ENCODE measurements at places on chromosomes 6 and 20.

- DNase-seq: no peak
Measured at GRCh38 chr6:125792680-125793079, 1.9 kb downstream of the NCOA7 start.

DNA sequence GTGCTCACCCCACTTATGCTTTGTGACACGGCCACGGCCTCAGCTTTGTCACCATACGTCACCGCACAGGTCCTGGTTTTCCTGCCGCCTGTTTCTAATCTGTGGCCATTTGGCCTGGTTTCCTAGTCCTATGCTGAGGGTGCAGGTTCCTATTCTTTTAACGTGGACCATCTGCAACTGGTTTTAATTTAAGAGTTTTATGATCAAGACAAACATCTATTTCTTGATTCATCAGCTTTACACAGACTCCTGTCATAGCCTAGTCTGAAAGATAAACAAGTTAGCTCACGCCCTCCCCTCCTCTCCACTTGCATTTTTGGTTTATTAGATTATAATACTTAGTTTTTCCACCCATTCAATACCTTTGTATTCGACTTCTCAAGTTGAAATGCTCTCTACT, 97.5 kb upstream of the RPS6KA2 start:
- no peak for DNase-seq

GRCh38 chr6:160069050-160069454, 52.6 kb upstream of the SLC22A1 start:
- no peak for DNase-seq

- no peak for DNase-seq
Measured at GRCh38 chr6:168159506-168159905, 80.5 kb upstream of the FRMD1 start.

DNA sequence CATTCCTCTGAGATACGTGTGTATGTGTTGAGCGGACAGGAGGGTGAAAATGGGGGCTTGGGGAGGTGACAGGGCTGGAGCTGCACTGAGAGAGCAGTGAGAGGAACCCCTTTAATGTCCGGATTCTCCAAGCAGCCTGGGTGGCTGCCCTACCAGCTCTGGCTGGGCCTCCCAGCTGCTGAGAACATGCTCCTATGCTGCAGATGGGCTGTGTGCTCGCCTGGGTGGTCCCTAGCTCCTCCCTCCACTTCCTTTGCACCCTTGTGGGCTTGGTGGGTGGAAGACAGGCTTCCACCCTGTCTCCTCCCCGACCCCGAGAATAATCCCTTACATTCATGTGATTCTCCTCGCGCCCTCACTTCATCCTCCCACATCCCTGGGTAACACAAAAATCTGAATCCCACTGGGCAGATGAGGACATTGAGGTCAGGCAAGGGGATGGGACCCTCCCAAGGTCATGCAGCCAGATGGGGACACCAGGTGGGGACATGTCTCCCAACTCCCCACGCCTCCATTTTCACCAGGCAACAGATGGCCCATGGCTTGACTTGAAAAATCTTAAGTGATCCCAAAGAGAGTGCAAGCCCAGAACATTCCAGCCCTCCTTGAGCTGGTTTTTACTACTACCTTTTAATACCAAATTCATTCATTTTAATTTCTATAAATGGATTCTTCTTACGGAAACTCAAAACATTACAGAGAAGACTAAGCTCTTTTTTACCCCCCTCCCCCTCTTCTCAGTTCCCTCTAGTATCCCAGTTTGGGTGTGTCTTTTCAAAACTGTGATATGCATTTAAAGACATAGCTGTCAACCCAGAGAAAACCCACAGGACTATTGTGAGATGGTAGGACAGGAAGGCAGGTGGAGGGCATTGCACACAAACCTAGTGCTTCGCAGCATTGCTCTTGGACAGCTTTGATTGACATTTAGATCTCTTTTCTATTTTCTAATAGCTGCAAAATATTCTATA, 5.0 kb upstream of the PDRG1 start:
- no peak for DNase-seq

DNA sequence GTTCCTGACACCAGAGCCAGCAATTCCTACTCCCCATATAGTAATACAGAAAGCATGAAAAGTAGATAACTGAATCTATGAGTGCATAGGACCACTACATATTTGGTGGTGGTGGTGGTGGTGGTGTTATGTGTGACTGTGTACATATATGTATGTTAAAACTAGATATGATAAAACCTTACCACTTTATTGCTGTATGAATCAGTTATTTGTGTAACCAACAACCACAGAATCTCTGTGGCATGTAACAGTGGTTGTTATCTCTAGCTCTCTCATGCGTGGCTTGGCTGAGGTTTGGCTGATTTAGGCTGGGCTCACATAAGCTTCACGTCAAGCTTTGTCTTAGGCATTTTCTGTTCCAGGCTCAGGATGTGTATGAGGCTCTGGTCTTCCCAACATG, 55.7 kb downstream of the PLCB1 start:
- DNase-seq: no peak

GRCh38 chr20:42432496-42433334, 757.0 kb downstream of the PTPRT start:
- DNase-seq: peak; percentile 14
